Activated CD4-positive, alpha-beta T cell treated with anti-CD3 and anti-CD28 coated beads, Interleukin-2, amount 50 U/mL, for 1 hour (primary cell): ENCODE measurements at places on chromosomes 16 and 17.

DNA sequence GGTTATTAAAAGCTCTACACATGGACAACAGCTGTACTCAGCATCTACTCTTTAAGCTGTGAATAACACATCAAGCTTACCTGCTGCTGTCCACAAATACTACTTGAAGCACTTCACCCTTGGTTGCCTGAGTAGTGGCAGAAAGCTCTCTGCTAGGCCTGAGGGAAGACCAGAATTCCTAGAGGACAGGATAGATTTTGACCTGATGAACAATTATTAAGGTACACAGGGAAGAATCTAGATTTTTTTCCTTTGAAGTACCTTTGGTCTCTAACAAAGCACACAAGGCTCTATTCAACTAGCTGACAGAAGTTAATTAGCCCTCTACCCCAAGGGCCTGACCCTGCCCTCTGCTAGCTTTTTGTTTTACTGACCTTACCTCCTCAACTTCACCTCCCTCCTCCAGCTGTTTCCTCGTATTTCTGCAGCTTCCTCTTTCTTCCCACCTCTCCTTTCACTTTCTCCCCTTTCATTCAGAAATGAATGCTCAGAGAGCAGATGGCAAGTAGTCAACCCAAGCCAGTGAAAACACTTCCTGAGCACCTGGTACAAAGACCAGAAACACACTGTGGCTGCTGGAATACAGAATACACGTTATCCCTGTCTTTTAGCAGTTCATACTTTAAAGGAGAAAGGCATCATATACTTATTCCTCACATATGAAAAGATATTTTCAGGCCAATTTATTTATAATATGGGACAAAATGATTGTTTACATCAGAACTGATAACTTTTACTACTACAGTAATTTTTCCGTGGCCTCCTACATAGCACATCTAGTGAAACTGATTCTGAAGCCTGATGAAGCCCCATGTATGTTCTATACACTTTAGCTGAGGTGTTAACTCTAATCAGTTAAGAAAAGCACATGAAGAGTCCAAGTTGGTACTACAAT, 5.7 kb upstream of the VEZF1 start:
- no peak for DNase-seq

DNA sequence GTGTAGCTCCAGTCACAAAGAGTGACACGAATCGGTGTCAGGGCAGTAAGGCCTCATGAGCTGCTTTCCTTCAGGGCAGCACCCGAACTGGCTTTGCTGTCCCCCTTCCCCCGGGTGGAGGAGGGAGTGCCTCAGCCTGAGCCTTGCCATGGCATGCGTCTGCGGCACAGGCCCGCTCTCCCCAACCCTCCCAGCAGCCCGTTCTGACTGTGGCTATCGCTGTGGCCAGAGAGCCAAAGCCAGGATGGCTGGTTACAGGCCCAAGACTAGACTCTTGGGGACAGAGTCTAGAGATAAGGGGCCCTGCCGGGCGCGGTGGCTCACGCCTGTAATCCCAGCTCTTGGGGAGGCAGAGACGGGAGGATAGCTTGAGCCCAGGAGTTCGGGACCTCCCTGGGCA, 25.9 kb downstream of the CLUH start:
- no peak for DNase-seq

- no peak for DNase-seq
Observed at GRCh38 chr16:10938321-10938720, 3.9 kb downstream of the DEXI start.

DNA sequence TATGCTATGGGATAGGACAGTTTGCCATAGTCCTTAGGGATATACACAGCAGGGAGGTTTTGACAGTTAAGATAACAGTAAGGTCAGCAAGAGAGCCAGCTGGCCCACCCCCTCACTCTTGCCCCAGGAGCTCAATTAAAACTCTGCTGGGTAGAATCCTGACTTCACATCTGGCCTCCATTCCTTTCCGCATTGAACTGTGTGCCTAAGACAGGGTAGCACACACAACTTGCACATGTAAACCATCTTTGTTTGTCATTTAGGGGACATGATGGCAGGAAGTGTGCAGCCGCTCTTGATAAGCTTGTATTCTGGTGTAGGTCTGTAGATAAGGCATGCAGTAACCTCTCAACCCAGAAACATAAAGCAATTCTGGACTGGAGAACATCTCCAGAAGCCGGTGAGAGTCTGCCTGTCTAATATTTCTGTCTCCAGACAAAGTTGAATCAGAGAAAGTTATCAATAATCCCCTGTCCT, 5.2 kb downstream of the MINK1 start:
- no peak for DNase-seq

DNA sequence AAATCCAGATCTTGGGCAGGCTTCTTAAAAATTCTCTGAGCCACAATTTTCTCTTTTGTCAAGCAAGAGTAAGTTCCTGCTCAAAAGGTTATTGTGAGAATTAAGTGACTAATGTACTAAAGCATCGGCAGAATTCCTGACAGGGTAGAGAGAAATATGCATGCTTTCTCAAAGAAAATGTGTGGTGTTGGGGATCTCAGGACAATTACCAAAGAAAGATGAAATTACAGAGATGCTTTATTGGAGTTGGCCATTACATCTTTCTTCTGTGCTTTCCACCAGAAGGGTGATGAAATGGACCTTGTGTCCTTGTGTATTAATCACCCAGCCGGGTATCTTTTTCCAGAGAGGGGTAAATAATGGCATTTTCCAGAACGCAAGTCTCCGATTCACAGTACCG, 1.7 kb upstream of the USP43 start:
- no peak for DNase-seq

DNA sequence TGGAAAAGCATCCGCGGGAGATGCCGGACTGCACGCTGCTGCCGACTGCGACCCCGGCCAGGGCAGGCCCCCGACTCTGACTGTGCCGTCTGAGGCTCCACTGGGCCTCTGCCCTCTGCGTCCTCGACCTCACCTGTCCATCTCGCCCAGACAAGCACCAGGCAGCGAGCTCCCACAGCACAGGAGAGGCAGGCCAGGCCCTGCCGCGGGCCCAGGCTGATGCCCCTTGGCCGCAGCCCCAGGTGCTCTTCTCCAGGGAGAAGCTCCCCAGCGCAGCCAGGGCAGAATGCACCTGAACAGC, 98.1 kb upstream of the DNAH17 start:
- no peak for DNase-seq
